Lower leg skin (tissue), 4 donors: ENCODE measurements at places on chromosomes 2 and 18. TPM values are rescaled to one million over a fixed set of nuclear protein-coding genes. Genes with fewer than 3 reads are reported as not detected.

The RBFA gene
- total RNA-seq = 43.5 TPM

The NPAS2 gene
- 64.5 TPM for total RNA-seq

The OXER1 gene
- total RNA-seq = 0.84 TPM

- DNase-seq = peak; percentile 35
Observed at GRCh38 chr2:38376346-38377049, 575 bp downstream of the ATL2 start.

- no peak for DNase-seq
Observed at GRCh38 chr2:100675855-100676254, 113.1 kb downstream of the PDCL3 start.

GRCh38 chr2:25521665-25522387 lies 151.6 kb downstream of the DTNB start:
- no peak for DNase-seq

DNA sequence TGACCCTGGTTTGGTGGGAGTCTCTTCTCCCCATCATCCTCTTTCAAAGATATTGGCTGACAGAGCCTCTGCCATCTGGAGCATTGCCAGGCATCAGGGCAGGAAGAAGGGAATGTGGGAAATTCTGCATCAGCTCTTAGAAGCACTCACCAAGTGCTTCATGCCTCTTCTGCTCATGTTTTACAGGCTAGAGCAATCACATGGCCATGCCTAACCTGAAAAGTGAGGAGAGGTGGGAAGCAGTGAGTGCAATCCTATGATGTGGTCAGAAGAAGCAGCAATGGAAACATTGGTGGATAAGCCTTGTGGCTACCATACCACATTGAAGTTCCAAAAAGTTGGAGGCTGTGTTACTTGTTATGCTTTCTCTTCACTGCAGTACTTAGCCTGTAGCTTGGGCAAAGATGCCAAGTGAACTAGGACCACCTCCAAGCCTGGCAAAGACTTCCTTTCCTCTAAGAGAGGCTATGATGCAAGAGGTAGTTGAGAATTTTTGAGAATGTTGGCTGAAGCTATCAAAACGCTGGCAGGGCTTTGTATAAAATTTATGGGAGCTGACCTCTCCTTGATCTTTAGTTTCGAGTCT lies 64.1 kb downstream of the BCL2L11 start:
- no peak for DNase-seq

- DNase-seq = no peak
Observed at GRCh38 chr2:125796784-125797183, 859.2 kb upstream of the GYPC start.

GRCh38 chr18:50806208-50806616 lies 13.6 kb downstream of the MRO start:
- DNase-seq = no peak

DNA sequence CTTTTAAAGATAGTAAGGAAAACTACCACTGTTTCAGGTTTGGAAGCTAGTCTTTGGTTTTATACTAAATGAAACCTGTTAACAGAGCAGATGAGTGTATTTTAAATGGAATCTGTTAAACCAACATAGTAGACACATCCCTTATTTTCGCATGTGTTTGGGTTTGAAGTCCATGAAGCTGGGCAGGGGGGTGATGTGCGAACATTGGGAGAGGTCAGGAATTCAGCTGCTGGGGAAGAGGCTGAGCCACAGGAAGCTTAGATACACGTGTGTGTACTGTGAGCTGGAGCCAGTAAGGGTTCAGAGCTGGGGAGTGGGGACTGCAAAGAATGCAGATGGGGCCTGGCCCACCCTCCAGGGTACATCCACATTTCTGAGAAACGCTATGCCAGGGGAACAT lies 176.9 kb downstream of the VAPA start:
- DNase-seq = no peak

- no peak for DNase-seq
Observed at GRCh38 chr18:31248783-31249521, 69.0 kb upstream of the DSG1 start.
